ENCODE measurements at places on chromosomes 1 and 21.

DNA sequence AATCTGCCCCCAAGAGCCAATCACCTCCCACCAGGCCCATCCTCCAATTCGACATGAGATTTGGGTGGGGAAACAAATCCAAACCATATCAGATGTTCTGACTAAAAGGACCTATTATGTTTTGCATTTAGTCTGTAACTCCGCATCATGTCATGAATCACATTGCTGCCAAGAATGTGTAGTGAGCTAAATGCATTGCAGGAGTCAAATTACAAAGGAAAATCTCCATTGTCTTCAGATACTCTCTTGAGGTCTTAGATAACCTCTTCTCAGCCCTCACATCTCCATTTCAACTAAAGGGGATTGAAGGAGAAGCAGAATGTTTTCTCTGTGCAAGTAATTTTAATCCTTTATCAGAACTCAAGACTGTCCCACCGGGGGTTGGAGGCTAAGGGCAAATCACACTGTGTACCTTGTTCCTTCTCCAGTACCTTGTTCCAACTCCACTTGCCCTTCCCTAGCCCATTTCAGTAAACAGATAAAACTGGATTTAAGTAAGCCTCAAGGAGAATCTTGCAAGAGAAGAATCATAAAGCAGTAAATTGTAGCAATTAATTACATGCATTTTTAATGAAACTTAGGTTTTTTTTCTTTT is 34.1 kb downstream of the EXTL2 start:
- DNase-seq, result no peak

DNA sequence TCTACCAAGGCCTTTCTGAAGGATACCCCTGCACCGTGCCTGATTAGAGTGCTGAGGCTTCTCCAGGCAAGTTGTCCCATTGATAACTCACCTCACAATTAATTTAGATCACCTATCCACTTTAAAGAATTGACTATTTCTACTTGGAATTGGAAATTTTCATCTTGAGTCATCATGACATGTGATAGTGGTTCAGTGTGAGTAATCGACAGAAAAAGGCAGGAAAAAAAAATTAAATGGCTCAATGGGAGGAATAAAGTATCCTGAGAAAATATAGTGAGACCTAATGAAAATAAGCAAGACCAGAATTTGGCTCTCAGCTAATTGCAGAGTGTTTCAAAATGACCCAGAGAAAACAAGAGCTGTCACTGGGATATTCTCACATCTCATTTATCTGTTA is 222.4 kb upstream of the C8B start:
- DNase-seq, result no peak

DNA sequence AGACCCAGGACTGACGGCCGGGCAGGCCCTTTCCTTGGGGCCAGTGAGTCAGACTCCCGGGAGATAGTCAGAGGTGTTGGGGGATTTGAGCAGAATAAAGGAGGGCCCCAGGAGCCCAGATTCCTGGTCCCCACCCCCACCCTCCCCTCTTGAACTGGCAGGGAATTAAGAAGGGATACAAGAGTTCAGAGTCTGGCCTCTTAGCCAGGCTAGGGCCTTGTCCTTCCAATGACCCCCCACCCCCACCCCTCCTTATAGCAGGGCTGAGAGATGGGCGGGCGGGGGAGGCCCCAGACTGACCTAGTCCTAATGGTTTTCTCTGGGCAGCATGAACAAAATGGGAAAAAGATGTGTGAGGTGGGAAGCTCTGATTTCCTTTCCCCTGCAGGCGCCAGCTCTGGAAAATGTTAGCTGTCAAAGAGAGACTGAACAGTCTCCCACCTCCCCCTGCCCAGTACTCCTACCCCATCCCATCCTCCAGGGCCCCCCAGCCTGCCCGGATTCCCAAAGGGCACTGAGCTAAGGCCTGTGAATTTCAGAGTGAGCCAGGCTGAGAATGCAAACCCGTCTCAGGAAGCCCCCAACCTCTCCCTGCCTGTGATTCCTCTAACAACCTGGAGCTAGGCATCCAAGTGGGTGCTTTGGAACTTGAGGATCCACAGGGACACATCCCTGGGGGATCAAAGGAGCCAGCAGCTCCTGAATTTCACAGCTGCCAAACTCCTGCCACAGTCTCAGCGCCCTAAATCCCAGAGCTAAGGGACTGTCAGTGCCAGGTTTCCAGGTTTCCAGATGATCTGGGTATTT is 5.8 kb upstream of the CRABP2 start:
- no peak for DNase-seq

DNA sequence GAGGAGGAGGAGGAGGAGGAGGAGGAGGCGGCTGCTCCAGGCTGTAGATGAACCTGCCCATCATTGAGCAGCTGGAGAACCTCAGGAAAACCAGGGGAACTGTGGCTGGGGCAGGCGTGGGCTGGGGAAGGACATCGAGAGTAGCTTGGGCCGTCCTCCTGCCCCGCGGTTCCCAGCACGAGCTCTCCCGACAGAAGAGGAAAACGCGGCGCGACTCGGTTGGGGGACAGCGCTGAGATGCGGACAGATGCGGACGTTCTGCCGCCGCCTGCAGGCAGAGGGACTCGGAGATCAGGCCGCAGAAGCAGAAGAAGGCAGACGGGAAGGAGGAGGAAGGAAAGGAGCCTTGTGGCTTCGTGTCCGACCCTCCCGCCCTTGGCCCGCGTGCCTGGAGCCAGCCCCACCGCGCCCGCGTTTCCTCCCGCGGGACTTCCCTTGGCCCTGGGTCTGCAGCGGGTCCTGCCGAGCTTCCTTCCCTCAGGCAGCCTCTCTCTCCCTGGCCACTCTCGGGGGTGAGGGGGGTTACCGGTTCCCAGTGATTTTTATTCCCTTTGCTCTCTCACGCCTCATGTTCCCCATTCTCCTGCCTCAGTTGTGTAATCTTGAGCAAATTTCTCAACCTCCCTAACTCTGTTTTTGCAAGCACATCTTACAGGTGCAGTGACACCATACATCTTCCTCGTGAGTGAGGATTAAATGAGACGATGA is 1.7 kb upstream of the TNFRSF9 start:
- DNase-seq, result peak; percentile 43

DNA sequence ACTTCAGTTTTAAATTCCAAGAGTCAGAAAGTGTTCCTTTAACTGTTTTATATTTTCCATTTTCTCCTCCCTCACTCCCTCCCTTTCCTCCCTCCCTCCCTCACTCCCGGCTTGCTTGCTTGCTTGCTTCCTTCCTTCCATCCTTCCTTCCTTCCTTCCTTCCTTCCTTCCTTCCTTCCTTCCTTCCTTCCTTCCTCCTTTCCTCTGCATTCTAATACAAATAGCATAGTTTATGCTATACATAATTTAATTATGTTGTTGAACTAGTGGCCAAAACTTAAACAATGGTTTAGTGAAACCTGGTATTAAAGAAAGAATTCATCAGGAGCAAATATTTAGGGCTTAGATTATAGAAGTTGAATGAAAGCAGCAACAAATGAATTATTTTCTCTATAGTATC is 188.5 kb upstream of the OLFM3 start:
- no peak for DNase-seq

DNA sequence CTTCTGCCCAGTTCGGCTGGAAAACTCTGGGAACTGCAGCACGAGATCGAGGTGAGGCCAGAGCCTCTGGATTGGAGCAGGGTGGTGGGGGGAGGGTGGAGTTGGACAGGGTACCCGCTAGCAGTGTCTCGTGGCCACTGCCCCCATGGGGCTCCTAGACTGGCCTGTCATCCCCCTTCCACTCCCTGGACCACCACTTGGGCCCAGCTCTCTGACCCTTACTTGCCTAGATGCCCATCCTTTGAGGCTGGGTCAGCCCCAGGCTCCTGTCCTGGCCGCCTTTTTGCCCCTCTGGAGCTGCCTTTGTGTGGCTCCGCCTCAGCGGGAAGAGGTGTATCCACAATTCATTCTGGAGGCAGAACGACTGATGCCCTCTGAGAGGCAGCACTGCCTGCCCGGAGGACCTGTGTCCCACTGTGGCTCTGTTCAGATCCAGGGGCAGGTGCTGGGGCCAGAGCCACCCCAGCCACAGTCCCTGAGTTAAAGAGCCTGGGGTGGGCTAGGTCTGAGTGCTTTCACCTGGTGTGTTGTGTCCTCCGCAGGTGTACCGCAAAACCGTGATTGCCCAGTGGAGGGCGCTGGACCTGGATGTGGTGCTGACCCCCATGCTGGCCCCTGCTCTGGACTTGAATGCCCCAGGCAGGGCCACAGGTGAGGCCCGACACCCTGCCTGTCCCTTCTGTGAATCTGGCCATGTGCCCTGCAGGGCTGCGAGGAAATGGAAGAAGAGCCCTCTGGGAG is 17.7 kb downstream of the FAAH start:
- peak; percentile 16 for DNase-seq
